Activated T-helper 1 cell treated with anti-CD3 and anti-CD28 coated beads, Interleukin-2, amount 50 U/mL, for 16 hours (primary cell): ENCODE measurements at places on chromosomes 1 and 21.

GRCh38 chr1:19563324-19564097 is 78.2 kb upstream of the CAPZB start:
- DNase-seq, result no peak

DNA sequence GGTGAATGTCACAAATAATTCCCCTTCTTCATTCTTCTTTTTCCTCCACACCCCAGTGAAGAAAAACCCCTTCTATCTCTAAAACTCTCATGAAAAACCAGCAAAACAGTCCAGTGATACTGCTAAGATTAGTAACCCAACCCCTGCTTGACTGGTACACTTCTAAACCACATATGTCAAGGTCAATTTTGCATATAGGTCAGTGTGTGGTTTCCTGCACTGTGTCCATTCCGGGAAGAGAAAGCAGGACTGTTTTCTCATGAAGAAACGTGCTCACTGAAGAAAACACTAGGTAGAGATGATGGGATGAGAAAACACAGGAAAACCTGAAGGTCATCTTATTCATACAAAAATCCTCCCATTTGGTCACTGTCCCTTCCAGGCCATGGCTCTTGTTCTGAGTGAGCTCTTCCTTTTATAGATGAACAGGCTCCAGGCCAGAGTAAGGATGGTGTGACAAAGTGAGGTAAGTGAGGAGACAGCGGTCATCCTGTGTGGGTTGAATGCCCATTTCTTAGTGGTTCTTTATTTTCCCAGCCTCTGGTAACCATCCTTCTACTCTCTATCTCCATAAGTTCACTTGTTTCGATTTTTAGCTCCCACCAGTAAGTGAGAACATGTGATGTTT is 122.7 kb downstream of the FASLG start:
- no peak for DNase-seq

- DNase-seq, result no peak
These were observed 96.7 kb downstream of the DYRK1A start for GRCh38 chr21:37463083-37463801.

GRCh38 chr1:22416555-22417454 is 34.8 kb upstream of the ZBTB40 start:
- peak; percentile 47 for DNase-seq

GRCh38 chr1:200971955-200972711 is 51.4 kb downstream of the KIF21B start:
- peak; percentile 42 for DNase-seq

- DNase-seq, result no peak
These were observed 149.9 kb downstream of the OLFM3 start for GRCh38 chr1:101846820-101847219.

DNA sequence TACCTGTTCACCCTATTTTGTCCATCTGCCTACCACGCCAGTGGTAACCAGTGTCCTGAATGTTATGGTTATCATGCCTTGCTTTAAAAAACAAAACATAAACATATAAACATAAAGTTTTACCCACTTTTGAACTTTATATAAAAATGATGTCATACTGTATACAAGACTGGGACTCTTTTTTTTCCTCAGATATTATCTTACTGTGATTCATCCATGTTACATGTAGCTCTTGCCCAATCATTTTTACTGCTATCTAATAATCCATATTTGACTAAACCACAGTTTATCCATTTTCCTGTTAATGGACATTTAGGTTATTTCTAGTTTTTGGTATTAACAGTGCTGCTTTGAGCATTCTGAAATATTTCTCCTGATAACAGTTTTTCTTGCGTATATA is 78.8 kb downstream of the GPR161 start:
- DNase-seq, result no peak

- no peak for DNase-seq
These were observed 40.0 kb downstream of the MEF2D start for GRCh38 chr1:156460525-156460924.

DNA sequence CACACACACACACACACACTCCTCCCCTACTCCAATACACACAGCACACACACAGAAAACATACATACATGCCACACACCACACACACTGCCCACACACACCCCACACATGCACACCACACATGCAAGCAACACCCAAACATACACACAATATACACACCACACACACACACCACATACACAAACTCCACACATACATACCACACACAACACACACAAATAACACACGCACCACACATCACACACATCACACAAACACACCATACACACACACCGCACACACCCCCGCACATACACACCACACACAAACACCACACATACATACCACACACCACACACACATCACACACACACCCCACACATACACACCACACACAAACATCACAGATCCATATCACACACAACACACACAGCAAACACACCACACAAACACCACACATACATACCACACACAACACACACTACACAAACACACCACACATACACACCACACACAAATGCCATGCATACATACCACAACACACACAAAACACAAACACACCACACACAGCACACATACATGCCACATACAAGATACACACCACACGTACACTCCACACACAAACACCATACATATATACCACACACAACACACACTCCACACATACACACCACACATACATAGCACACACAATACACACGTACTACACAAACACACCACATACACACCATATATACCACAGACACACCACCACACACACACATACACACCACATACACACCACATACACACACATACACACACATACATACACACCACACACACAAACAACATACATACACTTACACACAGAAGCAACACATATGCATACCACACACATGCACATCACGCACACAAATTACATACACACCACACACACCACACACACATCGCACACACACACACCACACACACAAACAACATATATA is 932 bp upstream of the RAB7B start:
- no peak for DNase-seq

DNA sequence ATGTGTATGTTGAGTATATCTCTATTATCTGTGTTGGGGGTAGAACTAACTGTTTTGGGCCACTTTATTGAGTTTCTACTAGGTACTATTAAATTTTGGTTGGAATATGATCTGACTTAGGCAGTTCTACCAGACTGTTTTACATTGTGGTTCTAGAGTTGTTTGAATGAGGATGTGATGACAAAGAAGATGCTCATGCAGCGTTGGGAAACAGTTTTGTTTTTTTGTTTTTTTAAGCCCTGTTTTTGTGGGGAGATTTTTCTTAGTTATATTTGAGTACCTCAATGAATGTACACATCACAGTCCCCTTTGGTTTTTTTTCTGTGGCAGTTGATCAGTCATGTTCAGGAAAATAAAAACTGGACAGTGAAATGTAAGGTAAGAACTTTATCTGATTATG is 40.1 kb downstream of the TMED5 start:
- DNase-seq, result no peak

GRCh38 chr1:192581131-192581927 is 5.8 kb downstream of the RGS1 start:
- DNase-seq, result no peak

GRCh38 chr1:190049314-190049713 is 428.4 kb downstream of the BRINP3 start:
- DNase-seq, result no peak

DNA sequence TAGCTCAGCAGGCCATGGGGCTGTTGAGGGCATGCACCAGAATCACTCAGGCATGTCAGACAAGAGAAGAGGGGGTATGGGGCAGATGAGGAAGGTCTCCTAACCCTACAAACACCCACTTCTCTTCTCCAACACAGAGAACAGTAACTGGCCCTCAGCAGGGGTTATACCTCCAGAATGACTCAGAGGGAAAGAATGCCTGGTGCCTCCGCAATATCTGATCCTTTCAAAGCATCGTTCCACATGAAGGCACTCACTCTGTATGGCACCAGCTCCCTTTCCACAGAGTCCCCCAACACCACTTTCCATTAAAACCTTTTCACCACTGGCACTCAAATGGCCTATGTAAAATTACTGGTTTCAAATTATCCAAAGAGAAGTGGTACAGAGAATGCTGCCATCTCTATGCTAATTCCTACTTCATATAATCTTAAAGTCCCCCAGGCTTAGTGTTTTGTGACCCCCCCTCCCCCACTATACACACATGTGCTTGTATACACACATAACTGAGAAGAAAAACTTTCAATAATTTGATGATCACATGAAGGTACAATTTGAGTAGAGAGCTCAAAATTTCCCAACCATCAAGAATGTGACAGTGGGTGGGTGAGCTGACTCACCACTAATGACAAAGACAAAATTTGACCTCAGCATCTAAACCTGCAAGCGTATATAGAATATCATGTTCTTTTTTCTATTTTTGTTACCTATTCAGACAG is 91.5 kb downstream of the SIPA1L2 start:
- no peak for DNase-seq

- DNase-seq, result no peak
These were observed 35.4 kb downstream of the VPS45 start for GRCh38 chr1:150102986-150103385.
